GM03348 (cell line): ENCODE measurements at places on chromosomes 2 and 18.
A peak's percentile ranks its signal among the peaks of the same experiment; 100 is the strongest.

GRCh38 chr2:54227798-54228197, 28.2 kb downstream of the TSPYL6 start:
- no peak for DNase-seq

GRCh38 chr2:69815717-69816116, 13.7 kb upstream of the GMCL1 start:
- no peak for DNase-seq

- peak; percentile 24 for DNase-seq
Measured at GRCh38 chr2:197705912-197706838, 1.0 kb downstream of the MARS2 start.

- DNase-seq: no peak
Measured at GRCh38 chr2:186533717-186534116, 47.7 kb downstream of the ZC3H15 start.

GRCh38 chr18:55136258-55136657, 177.0 kb upstream of the CCDC68 start:
- DNase-seq: no peak

DNA sequence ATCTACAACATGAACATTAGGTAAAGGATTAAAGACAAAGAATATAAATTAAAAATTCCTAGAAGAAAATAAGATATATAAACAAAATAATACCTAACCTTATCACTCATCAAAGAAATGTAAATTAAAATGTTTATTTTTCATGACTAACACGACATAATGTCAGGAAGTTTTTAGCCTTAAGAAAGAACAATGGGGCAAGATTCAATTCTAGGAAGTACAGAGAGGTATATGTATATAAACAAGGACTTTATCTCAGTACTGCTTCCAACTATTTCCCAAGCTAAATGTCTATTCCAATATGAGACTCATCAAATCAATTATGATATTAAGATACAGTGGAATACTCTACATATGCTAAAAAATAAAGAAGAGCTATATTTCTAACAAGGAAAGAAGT, 44.1 kb downstream of the TTC21B start:
- DNase-seq: no peak

- no peak for DNase-seq
Measured at GRCh38 chr2:3040496-3041140, 337.0 kb downstream of the EIPR1 start.

- peak; percentile 44 for DNase-seq
Measured at GRCh38 chr2:208311954-208312353, 45.9 kb downstream of the PIKFYVE start.

GRCh38 chr2:25076749-25077148, 34.9 kb downstream of the EFR3B start:
- DNase-seq: peak; percentile 23

DNA sequence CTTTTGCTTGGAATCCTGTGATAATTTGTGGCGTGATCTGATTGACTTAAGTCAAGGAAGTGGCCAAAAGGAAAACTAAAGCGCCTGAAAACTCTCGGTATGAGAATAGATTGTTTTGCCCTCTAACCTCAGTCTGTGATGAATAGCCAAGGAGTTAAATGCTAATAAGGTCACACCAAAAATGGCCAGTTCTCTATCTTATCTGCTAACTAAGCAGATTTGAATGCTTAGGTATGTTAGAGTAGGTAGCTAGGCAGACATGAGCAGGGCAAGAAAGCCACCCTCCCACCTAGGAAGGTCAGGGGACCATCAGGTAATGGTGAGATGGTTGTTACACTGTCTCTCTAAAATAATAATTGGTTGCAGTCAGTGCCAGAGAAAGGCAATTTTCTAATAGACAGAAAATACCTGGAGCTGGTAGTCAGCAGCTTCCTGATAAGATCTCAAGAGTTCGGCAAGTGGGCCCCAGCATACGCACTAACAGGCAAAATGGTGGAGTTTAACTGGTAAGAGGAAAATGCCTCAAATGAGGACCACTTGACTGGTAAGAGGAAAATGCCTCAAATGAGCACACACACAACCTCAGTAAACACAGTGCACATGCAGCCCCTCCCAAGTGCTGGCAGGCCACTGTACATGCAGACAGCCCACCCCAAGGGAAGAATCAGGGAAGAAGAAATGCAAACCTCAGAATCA, 468.4 kb downstream of the MBD2 start:
- DNase-seq: no peak

DNA sequence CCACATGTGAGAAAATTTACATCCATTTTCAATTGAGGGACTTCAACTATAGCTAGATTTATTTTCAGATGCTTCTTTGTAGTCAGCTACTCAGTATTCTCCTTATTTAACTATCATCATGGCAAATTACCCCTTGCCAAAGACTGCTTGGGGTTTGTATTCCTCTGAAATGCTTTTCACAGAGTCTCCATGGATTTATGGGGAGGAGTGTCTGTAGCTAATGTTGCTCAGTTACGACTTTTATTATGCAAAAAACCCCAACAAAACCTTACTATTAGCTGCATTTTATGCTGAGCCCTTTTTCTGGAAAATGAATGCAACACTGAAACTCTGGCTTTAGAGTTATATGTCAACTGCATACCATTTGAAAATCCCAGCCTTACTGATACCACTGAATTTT, 78.6 kb downstream of the RFTN2 start:
- DNase-seq: no peak

DNA sequence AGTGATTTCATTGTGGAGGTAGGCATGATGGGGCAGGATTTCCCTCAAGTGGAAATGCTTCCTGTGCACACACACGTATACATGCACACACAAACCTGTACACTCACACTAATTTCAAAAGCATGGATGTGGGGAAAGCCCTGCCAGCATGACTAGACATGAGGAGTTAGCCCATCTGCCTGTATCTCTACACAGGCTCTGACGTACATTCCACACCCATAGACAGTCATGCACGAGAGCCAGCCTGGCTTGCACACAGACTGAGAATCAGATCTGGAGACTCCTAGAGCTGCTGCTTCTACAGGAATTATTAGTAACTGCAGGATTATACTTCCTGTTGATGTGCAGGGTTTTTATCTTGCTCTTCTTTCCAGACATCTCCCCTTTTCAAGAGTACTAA, 27.3 kb upstream of the NFU1 start:
- peak; percentile 81 for DNase-seq

DNA sequence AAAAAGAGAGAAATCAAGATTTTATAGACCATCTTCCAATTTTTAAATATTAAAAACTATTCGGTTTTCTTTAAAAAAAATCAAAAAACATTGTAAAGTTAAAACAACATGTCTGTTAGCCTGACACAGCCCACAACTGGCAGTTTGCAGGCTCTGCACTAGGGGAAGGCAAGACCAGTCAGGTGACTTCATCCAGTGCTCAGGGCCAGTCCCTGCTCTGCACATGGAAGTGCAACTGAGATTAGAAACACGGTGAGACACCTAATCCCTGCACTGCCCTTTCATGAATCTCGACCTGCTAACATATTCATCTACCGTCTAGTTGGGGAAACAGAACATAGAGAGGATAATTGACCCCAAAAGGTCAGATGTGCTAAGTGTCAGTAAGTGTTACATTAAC, 135.2 kb downstream of the BARD1 start:
- DNase-seq: no peak

DNA sequence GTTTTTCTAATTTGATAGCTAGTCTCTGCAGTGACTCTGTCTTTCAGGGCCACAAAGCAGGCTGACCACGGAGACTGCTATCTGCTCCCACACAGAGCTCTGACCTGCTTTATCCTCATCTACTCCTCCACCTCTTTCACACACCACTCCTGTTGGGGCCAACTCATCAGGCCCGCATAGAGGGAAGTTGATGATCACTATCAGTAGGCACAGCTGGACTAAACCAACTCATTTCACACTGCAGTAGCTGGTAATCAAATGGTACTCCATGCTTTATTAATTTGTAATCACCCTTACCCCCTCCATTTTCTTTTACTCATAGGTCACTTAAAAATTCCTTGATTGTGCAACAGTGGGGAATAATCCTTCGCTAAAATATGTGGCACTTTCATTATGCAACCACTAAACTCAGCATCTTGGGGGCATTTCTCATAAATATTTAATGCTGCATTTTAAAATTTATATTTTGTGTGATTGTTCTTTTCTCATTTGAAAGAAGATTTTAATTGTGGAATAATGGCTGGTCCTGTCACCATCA, 249.8 kb upstream of the GCFC2 start:
- DNase-seq: no peak

GRCh38 chr2:206846981-206847834, 81.8 kb downstream of the FASTKD2 start:
- no peak for DNase-seq

DNA sequence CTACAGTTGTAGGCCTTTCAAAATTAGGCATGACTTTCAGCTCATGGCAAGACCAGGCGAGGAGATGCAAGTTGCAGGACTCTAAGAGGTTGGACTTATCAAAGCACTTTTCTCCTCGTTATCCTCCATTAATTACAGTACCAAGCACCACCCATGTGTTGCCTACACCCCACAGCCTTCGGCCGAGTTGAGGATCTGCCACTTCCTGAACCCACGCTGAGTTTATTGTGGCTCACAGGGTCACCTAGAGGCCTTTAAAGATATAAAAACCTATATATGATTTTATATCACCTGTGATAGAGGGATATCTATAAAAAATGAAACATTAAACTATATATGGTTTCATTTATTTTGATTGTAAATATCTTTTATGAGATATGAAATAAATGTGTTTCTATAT, 2.6 kb downstream of the UGT1A10 start:
- DNase-seq: no peak

GRCh38 chr18:44744161-44745121, 63.8 kb downstream of the SETBP1 start:
- DNase-seq: no peak

DNA sequence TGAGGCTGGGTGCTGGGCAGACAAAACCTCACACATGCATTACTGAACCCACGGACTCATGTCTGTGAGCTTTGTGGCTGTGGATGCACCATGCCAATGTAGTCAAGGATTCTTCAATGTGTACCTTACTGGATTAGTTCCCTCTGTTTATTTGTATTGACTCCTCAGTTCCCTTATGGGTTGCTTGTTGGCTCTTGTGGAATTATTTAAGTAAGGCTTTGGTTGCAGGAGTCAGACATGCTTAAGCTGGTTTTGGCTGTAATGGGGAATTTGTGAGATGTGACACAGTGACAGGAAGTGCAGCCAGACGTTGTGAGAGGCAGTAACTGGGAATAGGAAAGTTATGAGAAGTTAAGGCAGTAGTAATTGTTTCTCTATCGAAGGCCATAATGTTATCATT, 13.6 kb upstream of the IL1RN start:
- DNase-seq: no peak

GRCh38 chr2:18626958-18627650, 37.7 kb upstream of the NT5C1B start:
- DNase-seq: no peak

- peak; percentile 55 for DNase-seq
Measured at GRCh38 chr2:129929321-129930290, 49.9 kb upstream of the RAB6C start.

DNA sequence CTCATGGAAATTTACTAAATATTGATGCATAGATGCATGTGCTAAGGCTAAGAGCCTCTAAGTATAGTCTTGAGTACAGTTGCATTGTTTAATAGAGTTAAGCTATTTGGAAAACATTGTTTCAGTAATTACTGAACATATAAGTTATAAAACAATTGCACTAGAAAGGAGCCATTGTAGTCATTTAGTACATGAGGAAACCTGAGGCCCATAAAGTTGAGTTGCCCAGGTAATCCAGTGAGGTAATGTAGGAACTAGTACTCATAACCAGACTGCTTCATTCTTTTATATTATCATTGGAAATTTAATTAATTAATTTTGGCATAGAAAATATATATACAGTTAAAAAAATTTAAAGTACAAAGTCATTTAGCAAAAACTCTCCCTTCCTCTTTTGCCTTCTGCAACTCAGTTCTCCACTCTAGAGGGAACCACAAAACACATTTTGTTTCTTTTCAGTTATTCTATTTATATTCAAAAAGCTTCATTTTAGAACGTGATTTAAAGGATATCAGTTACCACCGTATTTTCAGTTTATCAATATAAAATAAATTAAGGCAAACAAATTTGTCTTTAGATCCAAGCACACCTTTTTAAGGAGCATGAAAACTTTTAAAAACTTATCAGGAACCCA, 27.8 kb upstream of the TBR1 start:
- DNase-seq: no peak

DNA sequence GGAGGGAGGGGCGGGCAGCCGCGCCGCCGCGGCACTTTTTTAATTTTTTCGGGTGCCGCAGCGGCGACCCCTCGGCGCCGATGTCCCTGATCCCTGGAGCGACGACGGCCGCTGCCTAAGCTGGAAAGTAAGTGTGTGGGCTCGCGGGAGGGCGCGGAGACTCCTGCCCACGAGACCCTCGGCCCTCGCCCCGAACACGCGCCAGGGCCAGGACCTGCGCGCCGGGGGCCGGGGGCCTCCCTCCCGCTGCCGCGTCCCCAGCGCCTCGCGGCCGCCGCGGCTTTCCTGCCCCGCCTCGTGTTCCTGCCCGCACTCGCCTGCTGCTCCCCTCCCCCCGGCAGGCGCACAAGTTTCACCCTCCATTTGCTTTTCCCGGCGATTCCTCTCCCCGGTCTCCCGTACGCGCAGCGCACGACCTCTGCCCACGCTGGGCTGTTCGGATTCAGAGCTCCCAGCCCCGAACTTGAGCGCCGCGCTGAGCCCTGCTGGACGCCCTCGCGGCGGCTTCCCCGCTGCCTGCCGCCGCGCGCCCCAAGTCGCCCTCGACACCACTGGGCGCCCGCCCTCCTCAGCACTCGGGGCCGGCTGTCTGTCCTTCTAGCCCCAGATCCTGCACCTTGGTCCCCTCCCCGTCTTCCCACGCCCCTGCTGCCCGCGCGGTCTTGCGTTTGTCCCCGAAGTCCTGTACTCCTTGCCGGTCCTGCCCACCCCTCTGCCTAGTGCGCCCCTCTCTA, 507 bp downstream of the PKP4 start:
- peak; percentile 76 for DNase-seq

DNA sequence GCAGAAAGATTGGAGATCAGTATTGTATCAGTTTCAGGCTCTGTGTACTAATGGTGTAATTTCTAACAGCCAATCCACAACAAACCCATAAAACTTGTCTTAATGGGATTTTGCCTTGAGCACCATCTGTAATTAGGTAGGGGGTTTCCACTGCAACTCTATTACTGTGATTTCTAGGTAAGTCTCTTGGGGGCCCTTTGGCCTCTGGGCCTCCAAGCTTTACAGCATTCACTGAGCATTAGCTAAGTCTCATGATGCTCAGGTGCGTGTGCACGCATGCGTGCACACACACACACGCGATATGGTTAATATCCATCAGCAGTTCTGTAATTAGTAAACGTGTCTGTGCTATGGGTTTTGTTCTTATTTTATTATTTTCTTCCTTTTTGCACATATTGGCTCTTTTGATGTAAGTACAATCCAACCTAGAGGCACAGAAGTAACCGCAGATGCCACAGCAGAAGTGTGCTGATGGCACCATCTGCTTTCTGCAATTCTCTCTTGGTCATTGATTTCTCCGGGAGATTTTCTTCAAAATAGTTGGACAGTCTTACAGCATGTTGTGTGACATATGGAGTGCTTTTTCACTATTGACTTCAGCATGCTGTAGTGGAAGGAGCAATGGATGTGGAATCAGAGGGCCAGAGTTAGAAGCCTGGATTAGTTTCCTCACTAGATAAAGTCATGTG, 592.0 kb downstream of the LRRTM4 start:
- DNase-seq: no peak
